CD4-positive, alpha-beta T cell treated with Interferon alpha-2 for 1 hour (primary cell): ENCODE measurements at places on chromosomes 5 and 9.

DNA sequence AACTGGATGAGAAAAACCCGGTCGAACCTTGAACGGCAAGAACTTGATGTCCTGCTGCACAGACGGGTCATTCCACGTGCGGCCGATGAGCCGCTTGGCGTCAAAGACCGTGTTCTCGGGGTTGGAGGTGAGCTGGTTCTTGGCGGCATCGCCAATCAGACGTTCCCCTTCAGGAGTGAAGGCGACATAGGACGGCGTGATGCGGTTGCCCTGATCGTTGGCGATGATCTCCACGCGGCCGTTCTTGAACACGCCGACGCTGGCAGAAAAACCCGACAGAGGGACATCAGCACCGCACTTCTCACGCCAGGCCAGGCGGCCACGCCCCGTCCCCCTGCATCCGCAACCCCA lies 519 bp downstream of the HSPA5 start:
- peak; percentile 44 for DNase-seq

DNA sequence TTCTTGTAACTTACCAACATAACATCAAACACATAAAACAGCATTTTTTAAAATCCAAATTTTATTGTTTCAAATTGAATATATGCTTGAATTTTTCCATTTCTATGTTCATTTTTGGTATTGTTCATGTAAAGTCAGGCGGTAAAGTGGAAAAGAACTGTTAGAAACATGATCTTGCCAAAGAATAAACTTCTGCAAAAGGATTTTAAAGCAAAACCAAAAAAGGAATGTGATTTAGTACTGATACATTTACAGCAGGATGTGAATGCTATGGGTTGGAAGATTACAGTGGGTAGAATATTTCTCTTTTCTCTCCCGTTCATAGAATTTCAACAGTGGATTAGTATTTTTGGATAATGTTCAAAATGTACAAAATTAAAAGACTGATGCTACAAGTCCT lies 277.2 kb upstream of the MPDZ start:
- DNase-seq, result no peak

DNA sequence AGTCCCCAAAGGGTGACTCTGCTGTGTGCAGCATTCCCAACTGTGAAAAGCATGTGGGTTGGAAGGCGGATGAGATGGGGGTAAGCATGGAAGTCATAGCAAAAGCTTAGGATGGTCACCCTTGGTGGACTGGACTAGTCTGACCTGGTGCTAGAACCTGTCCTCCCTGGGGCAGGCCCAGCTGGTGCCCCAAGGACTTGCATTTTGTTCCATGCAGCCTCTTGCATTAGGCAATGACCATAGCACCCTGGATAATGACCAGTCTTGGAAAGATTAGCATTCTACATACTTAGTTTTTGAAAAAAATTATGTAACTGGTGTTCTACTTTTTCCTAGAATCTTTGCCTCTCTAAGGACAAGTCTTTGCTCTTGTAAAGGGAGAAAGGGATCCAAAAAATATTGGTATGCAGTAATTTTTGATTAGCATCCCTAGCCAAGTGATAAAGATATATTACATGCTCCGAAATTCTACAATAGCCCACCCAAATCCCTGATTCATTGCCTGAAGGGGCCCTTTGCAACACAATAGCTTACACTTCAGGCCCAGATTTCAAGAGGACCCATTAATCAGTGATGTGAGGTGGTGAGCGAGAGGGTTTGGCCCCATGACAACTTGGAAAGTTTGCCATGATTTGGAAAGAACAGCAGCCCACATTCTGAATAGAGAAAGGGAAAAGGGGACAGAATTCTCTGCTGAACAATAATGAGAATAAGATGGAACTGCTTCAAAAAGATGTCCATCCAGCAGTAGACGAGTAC lies 93.3 kb upstream of the CD180 start:
- DNase-seq, result no peak

DNA sequence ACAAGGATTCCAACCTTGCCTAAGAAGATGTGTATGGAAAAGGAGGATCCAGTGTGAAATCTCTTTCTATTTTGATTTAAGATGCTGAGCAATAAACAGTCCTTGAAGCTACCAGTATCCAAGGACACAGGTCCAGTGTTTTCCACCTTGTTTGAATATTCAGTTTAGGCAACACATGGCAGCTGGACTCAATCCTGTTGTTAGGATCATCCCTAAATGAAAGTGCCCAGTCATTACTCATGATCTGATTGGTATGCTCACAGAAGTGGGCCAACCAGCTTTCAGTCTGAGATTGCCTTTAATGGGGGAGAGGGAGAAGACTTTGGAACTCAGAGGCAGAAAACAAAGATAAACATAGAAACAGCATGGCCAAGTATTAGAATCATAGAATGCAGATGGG lies 355.7 kb upstream of the ADAMTSL1 start:
- DNase-seq, result no peak
